ENCODE measurements at places on chromosomes 11 and 22.

DNA sequence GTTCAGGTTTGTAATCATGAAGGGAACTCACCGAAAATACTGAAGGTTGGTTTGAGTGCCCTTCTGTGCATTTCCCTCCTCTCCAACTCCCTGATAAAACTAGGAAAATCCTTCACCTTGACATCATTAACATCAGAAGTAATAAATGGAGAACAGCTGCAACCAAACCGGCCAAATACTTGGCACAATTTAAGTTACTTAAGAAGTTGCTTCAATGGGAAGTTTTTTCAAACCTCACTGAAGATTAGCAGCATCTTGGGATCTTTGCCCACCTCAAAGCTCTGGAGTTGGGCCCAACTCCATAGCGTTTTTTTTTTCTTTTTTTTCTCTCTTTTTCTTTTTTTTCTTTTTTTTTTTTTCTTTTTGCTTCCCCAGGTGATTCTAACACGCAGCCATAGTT lies 784.8 kb downstream of the KCNA4 start:
- no peak for DNase-seq

DNA sequence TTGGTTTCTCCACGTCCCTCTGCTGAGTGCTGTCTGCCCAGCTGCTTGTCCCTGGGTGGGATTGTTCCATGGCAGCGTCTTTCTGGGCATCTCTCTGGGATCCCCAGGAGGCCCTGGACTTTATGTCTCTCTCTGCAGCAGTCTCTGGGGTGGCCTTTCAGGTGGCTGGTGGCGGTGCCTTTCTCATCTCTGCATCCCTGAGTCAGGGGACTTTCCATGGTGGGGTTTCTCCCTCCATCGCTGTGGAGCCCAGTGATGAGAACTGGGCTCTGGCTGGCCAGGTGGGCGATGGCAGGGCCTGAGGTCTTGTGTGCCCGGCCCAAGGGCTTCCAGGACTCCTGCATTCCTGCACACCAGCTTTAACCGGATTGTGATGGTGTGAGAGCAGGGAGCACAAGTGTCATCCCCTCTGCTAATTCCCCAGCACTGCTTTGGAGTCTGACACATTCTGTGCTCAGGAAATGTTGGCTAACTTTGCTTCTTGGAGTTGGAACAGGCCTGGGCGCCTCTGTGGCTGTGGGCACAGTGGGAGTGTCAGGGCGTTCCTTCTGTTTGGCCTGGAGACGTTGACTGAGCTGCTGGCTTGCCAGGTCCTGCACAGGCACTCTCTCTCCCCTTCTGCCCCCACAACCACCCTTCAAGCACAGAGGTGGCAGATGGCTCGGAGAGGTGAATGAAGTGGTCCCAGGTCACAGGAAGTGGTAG lies 27.9 kb downstream of the FAM83F start:
- DNase-seq = no peak

DNA sequence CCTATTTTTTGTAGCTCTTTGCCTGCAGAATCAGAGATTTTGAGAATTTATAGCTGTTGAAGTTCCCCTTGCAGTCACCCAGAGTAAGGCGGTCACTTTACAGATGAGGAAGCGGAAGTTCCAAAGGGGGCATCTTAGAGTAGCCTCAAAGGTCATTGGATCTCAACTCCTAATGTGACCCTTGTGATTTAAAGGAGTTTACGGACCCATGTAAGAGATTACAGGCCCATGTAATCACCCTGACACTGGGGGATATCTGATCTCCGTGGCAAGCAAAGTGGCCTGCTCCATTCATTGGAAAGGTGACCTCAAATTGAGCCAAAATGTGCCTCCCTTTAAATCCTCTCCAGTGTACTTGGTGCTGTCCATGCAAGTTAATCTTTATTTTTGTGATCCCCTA lies 15.7 kb downstream of the P2RX3 start:
- no peak for DNase-seq

GRCh38 chr11:45450189-45450588 lies 164.0 kb upstream of the SYT13 start:
- DNase-seq = no peak

DNA sequence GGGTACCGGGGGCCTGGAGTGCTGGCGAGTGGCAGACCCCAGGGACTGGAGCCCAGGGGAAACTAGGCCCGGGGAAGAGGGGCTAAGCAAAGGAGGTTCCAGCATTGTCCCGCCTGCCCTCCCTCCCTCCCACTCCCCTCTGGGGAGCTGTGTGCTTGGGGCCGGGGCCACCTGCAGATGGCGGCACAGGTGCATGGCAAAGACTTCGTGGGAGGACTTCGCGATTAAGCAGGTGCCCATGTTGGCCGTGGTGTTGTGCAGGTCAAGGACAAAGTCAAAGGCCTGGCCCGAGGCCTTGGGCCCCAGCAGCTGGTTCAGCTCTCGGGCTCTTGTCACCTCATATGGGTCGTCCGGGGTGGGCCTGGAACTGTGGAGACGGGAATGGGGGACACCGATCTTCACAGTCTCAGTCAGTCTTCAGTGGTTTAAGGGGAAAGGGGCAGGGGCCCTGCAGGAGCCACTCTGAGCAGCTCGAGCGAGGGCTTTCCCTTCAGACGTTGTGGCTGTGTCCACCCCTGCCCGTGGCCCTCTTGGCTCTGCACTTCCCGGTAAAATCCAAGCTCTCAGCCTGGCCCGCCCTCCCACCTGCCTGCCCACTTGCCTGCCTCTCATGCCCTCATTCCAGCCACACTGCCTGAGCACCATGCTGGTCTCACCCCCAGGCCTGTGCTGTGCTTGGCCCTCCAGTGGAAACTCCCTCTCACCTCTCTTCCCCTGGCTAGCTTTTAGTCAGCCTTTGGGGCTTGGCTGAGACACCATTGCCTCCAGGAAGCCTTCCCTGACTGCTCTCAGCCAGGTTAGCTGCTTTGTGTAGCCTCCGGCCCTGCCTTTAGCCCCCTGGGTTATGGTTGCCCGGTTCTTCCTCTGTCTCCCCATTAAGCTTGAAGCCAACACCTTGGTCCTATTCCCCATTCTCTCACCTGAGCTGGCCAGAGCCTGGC lies 4.7 kb downstream of the ACY3 start:
- peak; percentile 63 for DNase-seq

DNA sequence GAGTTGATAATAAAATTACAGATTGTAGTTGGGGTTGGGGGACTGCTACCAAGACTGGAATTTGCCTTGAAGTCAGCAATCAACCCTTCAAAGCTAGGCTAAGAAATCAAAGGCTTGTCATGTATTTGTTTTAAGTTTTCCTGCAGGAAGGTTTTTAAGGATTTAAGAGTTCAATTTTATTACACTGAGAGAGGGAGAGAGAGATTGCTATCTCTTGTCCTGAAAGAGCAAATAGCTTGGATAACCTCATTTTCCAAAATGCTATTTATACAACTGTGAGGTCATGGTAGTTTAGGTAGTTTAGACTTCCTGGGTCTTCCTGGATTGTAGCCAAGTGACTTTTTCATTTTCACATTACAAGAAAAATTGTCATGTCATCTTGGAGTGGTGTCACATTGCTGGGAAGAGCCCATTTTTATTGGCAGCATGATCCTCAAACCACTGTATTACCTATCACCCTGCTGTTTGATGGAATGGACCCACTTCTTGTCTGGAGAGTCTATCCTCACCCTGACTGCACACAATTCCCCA lies 10.1 kb upstream of the PRSS23 start:
- DNase-seq = no peak

DNA sequence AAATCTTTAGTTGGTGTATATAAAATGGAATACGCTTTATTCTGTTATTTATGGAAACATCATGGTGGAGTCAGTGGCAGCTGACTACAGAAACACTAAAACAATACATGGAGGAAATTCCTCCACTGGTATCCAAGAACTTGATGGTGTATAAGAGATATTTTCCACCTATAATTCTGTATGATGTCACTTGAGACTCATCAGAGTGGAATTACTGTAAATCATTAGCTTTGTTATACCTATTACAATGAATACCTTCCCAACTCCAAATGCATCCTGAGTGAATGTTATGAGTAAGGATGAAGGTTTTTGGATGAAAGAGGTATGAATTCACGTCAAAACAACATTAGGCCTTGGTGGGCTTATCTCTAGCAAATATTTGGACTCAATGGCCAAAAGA lies 258.5 kb upstream of the SORL1-AS1 start:
- no peak for DNase-seq

GRCh38 chr11:118604566-118604965 lies 2.8 kb upstream of the PHLDB1 start:
- DNase-seq = no peak

- DNase-seq = no peak
These were observed 2.8 kb upstream of the TTC12 start for GRCh38 chr11:113311536-113311935.

- no peak for DNase-seq
These were observed 941.6 kb upstream of the CHORDC1 start for GRCh38 chr11:91164452-91164822.

- DNase-seq = no peak
These were observed 295.2 kb upstream of the CCDC179 start for GRCh38 chr11:23155503-23155902.

DNA sequence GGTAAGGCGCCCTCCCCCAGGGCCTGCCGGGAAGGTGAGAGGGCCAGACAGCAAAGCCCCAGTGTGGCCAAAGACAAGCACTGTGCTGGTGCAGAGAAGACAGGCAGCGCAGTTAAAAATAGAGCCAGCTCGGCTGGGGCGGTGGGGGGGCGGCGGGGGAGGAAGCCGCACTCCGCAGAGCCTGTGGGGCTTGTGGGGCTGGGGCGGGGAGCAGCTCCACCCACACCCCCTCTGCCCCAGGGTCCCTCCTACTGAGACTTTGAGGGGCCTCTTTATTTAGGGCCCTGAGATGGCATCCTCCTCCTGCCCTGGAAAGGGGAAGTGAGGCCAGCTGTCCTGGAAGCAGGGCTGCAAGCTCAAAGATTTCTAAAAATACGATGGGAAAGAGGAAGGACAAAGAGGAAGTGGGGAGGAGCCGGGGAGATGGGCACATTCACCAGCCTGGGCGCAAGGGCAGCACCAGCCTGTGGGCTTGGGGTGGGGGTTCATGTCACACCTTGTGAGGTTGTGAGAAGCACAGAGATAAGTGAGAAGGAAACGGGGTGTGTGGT lies 2.6 kb downstream of the CYTH4 start:
- DNase-seq = peak; percentile 87

- DNase-seq = no peak
These were observed 51.6 kb upstream of the TCF20 start for GRCh38 chr22:42321908-42322561.

- no peak for DNase-seq
These were observed 19.4 kb upstream of the PHOX2A start for GRCh38 chr11:72263361-72263760.

DNA sequence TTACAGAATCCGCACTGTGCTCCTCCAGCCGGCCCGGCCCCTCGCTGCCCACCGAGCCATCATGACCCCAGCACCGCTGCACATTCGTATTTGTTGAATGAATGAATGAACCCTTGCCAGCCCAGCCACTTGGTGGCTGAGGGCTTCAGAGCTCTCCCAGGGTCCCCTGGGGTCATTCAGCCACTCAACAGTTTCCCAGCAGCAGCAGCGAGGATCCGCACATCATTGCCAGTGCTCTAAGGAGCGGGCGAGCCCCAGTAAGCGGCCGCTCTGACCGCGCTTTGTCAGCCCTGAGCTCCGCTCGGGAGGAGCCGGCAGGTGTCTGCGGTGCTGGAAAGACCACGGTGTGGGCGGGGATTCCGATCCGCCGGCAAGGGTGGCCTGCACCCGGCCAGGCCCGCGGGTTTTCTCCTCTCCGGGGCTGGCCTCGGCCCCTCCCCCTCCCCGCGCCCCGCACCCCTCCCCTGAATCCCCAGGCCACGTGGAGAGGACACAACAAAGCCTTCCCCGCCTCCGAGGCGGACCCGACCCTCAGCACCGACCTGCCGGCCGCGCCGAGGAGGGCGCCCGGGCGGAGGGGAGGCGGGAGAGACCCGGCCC lies 563 bp downstream of the BID start:
- peak; percentile 76 for DNase-seq

GRCh38 chr22:31477329-31477728 lies 12.3 kb downstream of the EIF4ENIF1 start:
- DNase-seq = peak; percentile 32
